ENCODE measurements at places on chromosomes 5 and 9. TPM values are rescaled to one million over a fixed set of nuclear protein-coding genes. Genes with fewer than 3 reads are reported as not detected.

- no peaks in the 10 kb centered on the region for H3K36me3 ChIP-seq
- H3K27me3 ChIP-seq = no peaks in the 10 kb centered on the region
- H3K27ac ChIP-seq = no peak overlapping the region
- H3K4me1 ChIP-seq = no peaks in the 10 kb centered on the region
- no peak for DNase-seq
Measured at GRCh38 chr9:36738318-36738976, 165.8 kb downstream of the MELK start.

DNA sequence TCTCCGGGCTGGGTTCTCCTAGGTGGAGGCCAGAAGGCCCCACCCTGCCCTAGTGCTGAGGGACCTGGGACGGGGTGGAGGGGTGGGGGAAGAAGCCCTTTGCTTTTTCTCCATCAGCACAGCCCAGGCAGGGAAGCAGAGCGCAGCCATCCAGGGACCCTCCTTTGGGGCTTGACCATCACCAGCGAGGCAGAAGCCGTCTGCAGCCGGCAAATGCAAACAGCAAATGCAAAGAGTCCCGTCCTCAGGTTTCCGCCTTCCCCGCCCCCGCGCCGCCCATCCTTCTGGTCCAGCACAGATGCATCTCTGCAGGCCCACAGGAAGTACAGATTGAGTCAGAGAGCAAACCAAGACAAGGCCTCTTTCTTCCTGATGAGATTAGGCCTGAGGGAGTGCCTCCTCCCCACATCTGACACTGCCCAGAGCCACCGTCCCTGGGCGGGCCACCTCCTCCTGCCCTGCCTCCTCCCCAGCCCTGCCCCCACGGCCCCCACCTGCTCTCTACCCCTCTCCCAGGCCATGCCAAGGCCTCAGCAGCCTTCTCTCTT lies 23.4 kb downstream of the CORO2A start:
- no peak overlapping the region for H3K27ac ChIP-seq
- H3K4me3 ChIP-seq = no peak overlapping the region
- H3K36me3 ChIP-seq = no peaks in the 10 kb centered on the region
- H3K4me1 ChIP-seq = peaks cover 29% of the 10 kb centered on the region
- DNase-seq = peak; percentile 90
- 0 out of 2 replicates have a peak, but pooled peaks cover 6% of the 10 kb centered on the region for H3K27me3 ChIP-seq

- H3K4me3 ChIP-seq = no peak overlapping the region
- DNase-seq = no peak
- no peaks in the 10 kb centered on the region for H3K27me3 ChIP-seq
- H3K27ac ChIP-seq = no peak overlapping the region
Measured at GRCh38 chr9:2319421-2319820, 302.2 kb upstream of the VLDLR start.

ENTPD2 gene
- 1.9 TPM for total RNA-seq
